Stimulated activated CD8-positive, alpha-beta memory T cell treated with anti-CD3 and anti-CD28 coated beads, Interleukin-2, amount 100 ng/mL, for 48 hours (primary cell): ENCODE measurements at places on chromosomes 3 and 15.

DNA sequence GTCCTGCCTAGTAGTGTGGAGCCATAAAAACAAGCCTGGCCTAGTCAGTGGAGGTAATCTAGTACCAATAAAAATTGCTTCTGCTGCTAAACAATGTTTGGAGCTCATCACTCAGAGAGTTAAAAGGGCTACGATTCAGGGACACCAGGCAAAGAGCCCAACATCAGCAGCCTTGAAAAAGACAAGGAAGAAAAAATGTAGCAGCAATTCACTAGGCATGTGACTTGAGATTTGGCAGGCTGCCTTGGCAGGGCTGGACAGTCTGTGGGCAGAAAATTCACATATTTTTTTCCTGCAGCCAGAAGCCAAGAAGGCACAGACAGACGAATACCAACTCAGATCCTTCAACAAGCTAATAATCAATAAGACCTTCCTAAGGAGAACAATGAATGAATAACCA is 47.2 kb downstream of the IGSF11 start:
- no peak for DNase-seq

GRCh38 chr3:52495777-52496602 is 852 bp downstream of the STAB1 start:
- no peak for DNase-seq

DNA sequence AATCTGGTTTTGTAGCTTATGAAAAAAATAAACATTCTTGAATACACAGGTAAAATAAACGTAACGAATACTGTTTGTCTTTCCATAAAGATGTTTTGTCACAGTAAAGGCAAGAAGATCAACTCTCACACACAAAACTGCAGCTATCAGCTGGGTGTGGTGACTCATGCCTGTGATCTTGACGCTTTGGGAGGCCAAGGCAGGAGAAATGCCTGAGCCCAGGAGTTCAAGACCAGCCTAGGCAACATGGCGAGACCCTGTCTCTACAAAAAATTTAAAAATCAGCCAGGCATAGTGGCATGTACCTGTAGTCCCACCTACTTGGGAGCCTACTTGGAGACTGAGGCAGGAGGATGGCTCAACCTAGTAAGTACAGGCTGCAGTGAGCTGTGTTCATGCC is 39.6 kb downstream of the CBLB start:
- peak; percentile 32 for DNase-seq

- DNase-seq: no peak
Observed at GRCh38 chr3:143183665-143183964, 64.0 kb downstream of the CHST2 start.

DNA sequence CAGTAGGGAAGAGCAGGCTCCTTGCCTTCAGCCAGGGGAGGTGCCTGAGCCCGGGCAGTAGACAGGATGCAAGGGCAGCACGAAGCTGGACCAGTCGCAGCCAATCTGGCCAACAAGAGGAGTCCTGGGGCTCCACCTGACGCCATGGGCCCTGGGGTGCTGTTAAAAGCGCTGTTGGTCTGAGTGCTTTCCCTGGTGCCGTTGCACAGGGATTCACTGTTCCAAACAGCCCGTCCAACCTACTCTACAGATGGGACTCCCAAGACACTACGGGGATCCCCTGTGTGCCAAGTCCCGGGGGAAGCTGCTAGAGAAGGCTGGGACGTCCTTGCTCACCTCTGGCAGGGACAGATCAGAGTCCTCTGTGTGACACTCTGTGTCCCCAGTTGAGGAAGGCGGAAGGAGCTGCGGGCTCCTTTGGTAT is 632 bp downstream of the CTSH start:
- no peak for DNase-seq

GRCh38 chr3:81197386-81197785 is 564.1 kb downstream of the GBE1 start:
- no peak for DNase-seq

DNA sequence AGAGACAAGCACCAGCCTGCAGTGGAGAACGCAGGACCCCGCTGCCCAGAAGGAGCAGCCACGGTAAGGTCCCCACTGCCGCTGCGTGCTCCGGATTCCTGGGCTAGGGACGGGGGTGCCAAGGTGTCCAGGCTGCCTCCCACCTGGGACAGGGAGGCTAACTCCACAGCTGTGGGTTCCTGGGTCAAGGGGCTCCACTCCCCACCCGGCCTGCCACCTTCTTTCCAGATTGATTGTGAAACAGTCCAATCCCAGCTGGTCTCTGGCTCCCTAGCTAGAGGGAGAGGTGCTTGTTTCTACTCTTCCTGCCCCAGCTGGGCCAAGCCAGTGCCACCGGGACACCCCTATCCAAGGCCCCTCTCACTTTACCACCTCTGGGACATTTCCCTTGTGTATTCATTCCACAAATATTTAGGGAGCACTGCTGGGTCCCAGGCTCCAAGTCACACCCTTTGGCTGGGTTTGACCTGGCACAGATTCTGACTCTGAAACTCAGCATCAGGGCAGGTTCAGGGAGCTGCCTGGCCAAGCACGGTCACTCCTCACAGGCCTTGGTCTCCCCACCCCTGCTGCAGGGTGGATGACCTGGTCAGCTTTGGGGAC is 1.9 kb downstream of the PAK6 start:
- DNase-seq: no peak

DNA sequence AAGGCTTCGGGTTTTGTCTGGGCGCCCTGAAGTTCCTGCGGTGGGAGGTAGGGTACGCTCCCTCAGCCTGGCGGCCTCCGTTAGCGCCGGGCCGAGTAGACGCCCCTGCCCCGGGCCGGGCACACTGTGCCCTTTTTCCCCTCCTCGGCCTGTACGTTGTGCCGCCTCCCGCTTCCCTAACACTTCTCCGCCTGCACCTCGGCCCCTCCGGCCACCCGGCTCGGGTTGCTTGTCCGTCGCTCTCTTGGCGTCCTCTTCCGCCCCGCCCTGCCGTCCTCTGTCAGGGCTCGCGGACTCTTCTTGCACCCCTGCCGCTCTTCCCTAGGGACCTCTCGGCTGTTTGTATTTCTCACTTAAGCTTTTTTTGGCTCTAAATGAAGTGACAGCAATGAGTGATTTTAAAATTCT is 384 bp downstream of the KNL1 start:
- DNase-seq: peak; percentile 27

GRCh38 chr3:179398574-179399231 is 51.2 kb downstream of the MFN1 start:
- DNase-seq: no peak

DNA sequence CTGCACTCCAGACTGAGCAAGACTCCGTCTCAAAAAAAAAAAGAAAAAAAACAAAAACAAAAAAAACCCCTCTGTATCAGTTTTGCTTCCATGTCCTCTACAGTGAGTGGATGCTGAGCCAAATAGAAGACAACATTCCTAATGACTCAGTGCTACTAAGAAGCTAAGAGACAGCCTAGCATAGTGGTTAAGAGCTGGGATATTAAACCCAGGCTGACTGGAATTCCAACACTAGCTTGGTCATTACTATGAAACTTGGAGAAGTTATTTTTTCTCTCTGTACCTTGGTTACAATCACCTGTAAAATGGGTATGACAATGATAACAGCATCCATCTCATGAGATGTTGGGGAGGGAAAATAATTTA is 60.9 kb upstream of the PYGO1 start:
- DNase-seq: no peak

GRCh38 chr3:140205598-140205997 is 270.6 kb downstream of the CLSTN2 start:
- DNase-seq: no peak

DNA sequence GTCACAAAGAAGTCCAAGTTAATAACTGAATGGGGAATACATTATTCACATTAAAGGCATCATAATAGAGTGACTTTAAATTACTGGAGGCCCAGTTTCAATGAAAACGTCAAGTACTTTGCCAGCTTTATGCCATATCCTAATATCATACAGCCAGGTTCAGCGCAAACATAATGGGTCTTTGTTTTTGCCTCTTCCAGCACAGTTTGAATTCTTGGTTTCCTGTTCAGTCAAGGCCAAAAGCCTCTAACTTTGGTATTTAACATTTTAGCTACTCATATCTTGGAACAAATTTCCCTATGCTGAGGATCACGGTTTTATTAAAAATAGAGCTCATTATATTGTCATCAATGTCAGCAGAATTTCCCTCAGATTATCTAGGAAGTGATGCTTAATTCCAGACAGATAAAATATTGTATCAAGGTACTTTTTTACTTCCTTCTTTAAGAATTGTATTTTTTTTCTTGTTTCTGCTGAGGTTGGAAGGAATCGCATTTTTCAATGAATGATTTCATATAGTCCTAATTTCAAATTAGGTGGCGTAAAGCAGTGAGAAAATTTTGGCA is 269.2 kb downstream of the THRB start:
- no peak for DNase-seq

DNA sequence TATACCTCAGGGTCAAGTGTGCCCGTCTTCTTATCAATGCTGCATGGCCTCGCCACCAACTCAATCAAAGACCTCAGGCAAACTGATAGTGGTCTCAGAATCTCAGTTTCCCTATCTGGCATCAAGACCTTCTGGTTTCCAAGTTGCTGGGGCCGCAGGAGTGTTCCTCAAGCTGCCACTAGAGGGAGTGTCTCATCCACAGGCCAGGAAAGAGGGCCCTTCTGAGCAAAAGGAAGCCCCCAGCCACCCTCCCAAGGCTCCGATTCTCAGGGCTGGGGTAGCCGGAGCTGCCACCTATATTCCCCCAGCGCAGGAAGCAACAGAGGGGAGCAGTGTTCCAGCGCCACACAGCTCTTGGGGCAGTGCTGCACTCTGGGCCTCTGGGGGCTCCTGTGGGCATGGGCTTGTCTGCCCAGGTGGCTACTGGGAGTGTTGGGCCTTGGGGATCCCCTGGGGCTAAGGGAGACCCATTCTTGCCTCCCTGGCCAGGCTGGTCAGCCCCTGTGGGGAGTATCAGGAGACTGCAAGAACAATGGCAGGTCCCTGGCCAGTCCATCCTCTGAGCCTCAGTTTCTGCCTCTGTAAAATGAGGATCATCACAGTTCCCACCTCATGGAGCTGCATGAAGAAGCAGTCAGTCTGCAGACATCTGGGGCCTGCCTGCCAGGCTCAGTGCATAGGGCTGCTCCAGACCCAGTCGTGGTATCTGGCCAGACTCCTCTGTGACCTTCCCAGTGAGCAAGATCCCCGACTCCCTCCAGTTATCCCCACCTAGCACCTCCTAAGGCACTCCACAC is 23.4 kb upstream of the SEC13 start:
- DNase-seq: peak; percentile 41

- no peak for DNase-seq
Observed at GRCh38 chr15:44096596-44096995, 98.5 kb downstream of the FRMD5 start.

- no peak for DNase-seq
Observed at GRCh38 chr3:50124052-50124799, 30.9 kb upstream of the SEMA3F start.

DNA sequence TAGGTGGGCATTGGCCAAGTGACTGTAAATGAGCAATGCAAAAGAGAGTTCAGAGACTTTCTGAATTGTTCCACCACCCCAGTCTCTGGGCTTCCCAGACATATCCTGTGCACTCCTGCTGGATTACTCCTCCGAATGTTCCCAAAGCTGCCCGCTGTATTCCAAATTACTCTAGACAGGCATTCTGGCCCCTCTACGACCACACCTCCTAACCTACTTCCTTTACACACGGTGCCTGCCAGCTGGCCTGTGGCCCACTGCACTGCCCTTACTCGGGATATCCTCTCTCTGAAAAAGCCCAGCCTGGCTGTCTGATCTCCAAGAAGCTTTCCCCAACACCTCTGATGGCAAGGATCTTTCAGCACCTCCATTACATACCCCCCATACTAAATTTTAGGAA is 66.6 kb downstream of the DUT start:
- no peak for DNase-seq

DNA sequence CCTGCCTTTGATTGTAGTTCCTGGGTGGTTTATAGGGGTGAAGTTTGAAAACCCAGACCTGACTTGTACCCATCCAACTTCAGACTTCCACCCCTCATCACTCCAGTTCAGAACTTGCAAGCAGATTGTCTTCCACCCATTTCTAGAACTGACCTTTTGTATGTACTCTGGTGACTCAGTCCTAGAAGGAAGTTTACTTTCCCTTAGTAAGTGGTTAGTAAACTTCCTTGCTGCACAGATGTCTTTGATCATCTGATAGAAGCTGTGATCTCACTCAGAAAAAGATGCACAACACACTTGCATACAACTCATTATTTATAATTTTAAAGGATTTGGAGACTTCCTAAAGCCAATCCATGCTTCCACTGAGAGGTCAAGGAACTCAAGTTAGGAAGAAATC is 368.0 kb downstream of the MFSD1 start:
- no peak for DNase-seq

- no peak for DNase-seq
Observed at GRCh38 chr3:5677555-5677954, 490.0 kb downstream of the EDEM1 start.

- DNase-seq: no peak
Observed at GRCh38 chr3:47377186-47377585, 3.6 kb upstream of the PTPN23 start.

- no peak for DNase-seq
Observed at GRCh38 chr15:49168016-49168415, 2.0 kb upstream of the GALK2 start.

DNA sequence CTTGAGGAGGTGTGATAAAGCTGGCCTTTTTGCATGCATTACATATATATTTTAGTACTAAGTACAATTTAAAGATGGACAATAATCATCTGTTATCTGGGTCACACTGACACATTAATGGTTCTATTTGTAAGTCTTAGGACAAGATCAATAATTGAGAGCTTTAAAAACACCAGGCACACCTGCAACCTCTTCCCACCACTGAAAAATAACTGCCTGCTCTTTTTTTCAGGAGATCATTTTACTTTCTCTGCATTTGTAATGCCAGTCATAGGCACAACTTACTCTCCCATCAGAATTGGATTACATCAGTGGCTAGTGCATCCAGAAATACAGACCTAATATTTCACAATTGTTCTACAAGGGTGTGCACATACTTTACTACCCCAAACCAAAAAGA is 149.8 kb downstream of the MECOM start:
- DNase-seq: no peak

GRCh38 chr15:69781411-69782125 is 316.1 kb downstream of the TLE3 start:
- DNase-seq: no peak

GRCh38 chr15:39898317-39898716 is 21.7 kb downstream of the GPR176 start:
- DNase-seq: no peak

DNA sequence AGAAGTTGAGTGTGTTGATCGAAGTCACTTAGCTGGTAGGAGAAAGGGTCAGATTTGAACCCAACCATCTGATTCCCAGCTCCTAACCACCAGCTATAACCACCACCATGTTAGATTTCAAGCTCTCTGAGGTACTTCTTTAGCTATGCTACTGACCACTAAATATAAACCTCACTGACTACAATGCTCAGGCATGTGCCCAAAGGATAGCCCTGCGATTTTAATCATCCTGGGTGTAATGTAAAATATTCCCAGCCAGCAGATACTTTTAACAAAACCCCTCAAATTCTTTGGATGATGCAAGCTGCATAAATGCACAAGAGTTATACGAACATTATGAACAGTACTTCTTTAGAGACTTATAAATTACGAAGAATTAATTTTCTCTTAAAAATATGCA is 115.2 kb upstream of the TSC22D2 start:
- DNase-seq: no peak

- no peak for DNase-seq
Observed at GRCh38 chr3:40043444-40043755, 234.0 kb downstream of the MYRIP start.
